ENCODE measurements at places on chromosomes 3 and 15.

DNA sequence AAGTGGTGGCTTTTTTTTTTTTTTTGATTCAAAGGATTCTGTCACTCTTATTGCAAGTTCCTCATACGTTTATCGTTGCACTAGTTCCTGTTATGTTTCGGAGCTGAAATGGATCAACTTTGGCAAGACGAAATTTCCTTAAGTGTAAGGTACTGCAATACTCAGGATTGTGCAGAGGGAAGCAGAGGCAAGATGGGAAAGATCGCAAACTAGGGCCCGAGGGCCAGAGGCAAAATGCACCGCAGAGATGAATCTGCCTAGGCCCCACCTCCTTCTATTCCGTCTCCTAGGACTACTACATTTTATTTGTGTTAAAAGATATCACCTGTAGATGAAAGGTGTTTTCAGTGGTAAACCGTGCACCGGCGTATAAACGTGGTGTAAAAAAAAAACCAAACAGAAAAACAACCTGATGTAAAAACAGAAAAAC, 331 bp downstream of the RNU6-1 start:
- peak; percentile 40 for DNase-seq

- DNase-seq, result no peak
Observed at GRCh38 chr15:72193836-72194396, 3.7 kb downstream of the GRAMD2A start.

GRCh38 chr15:90115783-90116182, 13.5 kb upstream of the IDH2 start:
- DNase-seq, result no peak

- no peak for DNase-seq
Observed at GRCh38 chr15:84960391-84961113, 21.1 kb upstream of the PDE8A start.

DNA sequence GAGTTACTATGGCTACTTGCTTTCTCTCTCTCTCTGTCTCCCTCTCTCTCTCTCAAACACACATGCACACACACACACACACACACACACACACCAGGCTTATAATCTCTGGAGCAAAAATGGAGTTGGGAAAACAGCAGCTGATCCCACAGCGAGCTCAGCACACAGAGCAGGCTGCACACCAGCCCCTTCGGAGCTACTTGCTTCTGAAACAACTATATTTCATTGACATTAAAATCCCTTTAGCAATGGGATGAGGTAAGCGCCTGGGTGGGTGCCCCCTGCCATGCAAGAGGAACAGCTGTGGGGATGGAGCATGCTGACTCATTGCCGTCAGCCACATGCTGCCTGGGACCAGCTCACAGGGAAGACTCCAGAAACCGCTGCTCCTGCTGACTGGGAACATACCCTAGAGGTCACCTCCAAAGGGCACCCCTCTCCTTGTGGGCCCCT, 45.7 kb downstream of the B3GNT5 start:
- DNase-seq, result no peak

GRCh38 chr3:149368674-149369497, 8.6 kb downstream of the TM4SF1 start:
- DNase-seq, result no peak

DNA sequence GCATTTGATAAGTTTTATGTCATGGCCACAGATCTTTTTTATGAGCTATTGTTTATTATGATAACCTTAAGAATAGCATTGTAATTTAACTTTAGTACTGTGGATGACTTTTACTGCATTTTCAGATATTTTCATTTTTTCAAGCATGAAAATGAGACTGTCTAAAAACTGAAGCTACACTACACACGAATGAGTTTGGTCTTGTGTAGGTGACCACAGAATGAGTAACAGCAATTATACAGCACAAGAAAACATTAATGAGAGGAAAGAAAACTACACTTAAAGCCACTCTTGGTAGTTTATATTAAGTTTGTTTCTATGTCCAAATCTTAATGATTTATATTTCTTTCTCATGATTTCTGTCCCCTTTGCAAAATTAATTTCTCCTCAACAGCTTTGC, 809.2 kb downstream of the NAALADL2 start:
- DNase-seq, result no peak

- DNase-seq, result no peak
Observed at GRCh38 chr3:24123596-24123995, 178.5 kb downstream of the NR1D2 start.

DNA sequence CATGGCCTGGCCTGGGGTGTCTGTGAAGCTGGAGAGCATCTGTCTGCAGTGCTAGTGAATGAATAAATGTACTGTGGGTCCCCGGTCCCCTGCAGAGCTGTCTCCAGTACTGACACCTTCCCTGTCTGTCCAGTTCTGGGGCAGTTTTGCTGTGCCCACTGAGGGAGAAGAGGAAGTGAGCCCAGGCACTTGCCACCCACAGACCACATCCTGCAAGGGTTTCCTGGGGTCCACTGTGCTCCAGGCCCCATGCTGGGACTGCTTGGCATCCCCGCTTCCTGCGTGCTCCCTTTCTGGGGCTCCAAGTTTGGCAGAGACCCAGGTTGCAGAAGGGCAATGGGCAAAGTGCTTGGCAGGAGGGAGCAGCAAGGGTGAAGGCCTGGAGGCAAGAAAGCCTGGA, 4.9 kb upstream of the SLC6A6 start:
- DNase-seq, result no peak

DNA sequence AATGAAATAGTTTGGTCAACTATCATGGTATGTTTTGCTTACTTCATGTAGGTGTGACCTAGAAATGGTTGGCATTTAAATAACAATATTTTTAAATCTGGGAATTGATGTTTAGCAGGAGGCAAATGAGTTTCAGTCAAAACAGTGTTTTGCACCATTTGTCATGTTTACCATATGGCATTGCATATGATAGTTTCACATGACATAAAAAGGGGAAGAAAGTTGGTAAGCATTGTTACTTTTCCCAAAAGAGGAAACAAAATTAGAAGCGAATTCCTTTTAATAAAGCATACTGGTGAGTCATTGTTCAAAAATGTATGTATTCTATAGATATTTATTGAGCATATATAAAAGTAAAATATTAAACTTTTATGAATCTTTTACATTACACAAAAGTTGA, 2.3 kb downstream of the RNF13 start:
- no peak for DNase-seq

DNA sequence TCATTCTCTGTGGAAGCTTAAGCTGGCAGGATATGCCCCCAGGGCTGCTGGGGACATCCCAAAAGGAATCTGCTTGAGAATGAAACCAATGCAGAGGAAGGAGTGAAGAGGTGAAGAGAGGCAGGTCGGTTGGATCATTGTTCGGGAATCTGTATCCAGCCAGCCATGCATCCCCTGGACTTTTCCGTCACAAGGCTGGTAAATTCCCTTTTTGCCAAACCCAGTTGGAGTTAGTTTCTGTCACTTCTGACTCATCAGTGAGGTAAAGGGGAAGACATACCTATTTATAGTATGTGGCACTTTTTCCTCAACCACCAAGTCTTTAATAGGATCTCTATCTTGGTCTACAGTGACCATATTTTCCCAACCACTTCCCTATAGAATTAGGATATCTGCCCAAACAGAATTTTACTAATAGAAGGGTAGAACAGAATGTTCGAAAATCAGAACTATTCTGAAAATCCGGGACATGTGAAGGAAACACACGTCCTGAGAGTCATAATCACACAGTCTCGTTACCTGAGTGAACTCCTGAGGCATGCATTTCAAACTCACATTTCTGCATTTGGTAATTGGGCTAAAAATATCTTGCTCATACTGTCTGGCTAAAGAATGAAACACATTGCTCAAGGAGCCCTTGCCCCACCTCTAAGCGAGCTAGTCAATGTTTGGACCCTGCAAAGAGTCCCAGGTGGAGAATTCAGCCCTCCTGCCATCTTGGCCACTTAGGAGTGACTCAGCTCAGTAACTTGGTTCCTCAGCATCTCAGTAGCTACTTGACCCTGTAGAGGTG, 289.7 kb upstream of the ADAMTS9 start:
- no peak for DNase-seq

DNA sequence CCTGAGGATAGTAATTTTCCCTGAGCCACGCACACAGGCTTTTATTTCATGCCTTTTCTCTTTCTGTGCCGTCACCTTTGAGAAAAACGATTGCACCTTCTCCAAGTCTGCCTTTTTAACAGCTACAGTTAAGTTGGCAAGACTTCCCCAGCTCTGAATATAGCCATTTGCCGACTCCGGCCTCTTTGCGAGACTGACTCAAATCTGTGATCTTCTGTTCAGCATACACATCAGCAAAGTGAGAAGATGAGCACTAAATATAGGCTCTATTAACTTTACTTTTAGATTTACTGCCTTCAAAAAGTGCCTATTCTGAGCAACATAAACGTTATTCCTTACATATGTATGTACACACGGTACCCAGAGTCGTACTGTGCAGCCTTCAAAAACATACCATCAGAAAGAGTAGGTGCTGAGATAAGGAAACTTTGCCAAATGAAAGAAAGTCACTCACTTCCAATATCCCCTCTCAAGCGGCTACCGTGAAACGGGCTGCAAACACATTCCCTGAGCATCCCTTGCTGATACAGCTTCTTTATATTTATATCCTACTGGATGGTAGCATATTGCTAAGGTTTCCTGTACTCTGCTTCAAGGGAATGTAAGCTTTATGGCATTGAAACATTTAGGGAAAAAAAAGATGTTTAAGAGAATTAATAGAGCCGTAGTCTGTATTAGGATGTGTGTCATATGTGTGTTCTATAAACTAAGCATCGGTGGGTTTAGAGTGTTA, 283.3 kb upstream of the TPRG1 start:
- DNase-seq, result no peak

GRCh38 chr15:80695099-80695910, at the start of gene ABHD17C:
Gene ABHD17C (plus strand): TSS chr15:80695310. CDS start chr15:80695430, 120 bp downstream.
- DNase-seq, result peak; percentile 58

DNA sequence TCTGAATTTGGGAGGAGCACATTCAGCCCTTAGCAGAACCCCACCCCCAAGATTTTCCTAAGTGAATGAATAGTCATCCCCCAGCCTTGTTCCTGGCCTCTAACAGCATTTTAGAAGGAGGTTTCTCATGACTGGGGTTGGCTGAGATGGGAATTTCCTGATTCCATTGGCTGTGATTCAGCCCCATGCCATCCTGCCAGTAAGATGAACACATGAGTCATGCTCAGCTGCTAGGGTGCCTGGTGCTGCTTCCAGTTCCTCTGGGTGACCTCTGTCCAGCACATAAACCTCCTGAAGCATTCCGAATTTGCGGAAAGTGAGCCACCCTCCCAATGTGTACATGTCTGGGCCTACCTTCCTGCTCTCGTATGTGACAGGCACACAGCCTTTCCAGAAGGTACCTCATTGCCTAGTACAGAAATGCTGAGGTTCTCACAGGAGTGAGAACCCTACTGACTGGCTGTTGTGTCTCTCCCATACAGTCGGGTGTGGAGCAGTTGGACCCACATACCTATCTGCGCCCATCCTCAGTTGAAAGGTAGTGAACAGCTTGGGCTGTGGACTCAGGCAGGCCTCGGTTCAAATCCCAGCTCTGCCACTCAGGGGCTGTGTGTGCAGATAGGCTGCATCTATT, 91.7 kb downstream of the APBA2 start:
- peak; percentile 18 for DNase-seq

- no peak for DNase-seq
Observed at GRCh38 chr3:161069511-161070251, 35.5 kb downstream of the B3GALNT1 start.

- no peak for DNase-seq
Observed at GRCh38 chr15:27804569-27805260, 294.4 kb downstream of the OCA2 start.

Data from stimulated activated CD8-positive, alpha-beta memory T cell treated with anti-CD3 and anti-CD28 coated beads, Interleukin-4, amount 100 ng/mL, for 48 hours (primary cell).